SJCRH30 (cell line): ENCODE measurements at places on chromosomes 11 and 22. TPM values are rescaled to one million over a fixed set of nuclear protein-coding genes. Genes with fewer than 3 reads are reported as not detected.

Gene BARX2
- total RNA-seq = 0.06 and 0.18 TPM in 2 replicates

Gene F2
- total RNA-seq = 0.06 and 0.15 TPM in 2 replicates

- no peak within 1 kb of the TSS for H3K27ac ChIP-seq
- peak; percentile 13 for DNase-seq
- H3K27me3 ChIP-seq = no peaks in the 10 kb centered on the region
- peaks cover 9% of the 10 kb centered on the region for H3K4me1 ChIP-seq
- no peak within 1 kb of the TSS for H3K4me3 ChIP-seq
- H3K36me3 ChIP-seq = no peaks in the 10 kb centered on the region
These were observed at the start of gene SLC43A3 for GRCh38 chr11:57426929-57427726. Gene SLC43A3, minus strand, starts transcription at chr11:57427121. Its CDS starts 949 bp downstream, at chr11:57426172.

Gene HINFP
- total RNA-seq = 14.4 and 15.2 TPM in 2 replicates

DNA sequence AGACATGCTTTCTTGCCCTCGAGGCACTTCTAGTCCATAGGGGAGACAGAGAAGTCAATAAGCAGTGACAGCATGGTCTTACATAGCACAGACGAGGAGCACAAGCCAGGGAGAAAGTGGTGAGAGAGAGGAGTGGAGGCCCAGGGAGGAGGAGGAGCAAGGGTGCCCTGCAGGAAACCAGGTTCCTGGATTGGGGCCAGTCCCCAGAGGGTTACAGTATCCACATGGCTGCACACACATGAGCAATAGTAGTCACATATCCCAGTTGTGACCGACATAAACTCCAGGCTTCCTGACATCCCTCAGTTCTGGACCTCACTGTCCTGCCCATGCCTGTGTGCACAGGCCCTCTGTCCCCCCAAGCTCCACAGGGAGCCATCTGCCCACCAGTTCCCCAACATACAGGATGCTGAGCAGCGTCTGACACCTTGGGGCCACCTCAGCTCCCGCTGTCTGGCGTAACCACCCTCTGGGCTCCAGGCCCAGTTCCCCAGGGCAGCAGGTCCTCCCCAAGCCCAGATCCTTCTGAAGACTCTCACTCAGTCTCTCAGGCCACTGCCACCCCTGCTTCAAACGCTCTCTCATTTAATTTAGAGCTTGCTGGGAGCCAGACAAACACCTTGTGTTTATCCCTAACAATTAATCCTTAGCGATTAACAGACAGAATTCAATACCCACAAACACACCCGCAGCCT, 53.7 kb downstream of the DSCAML1 start:
- H3K27ac ChIP-seq = no peak overlapping the region
- no peaks in the 10 kb centered on the region for H3K4me1 ChIP-seq
- no peaks in the 10 kb centered on the region for H3K27me3 ChIP-seq
- DNase-seq = no peak
- H3K36me3 ChIP-seq = no peaks in the 10 kb centered on the region

- H3K4me3 ChIP-seq = no peak overlapping the region
- DNase-seq = no peak
- H3K27ac ChIP-seq = no peak overlapping the region
- no peaks in the 10 kb centered on the region for H3K27me3 ChIP-seq
These were observed 28.7 kb downstream of the AMOTL1 start for GRCh38 chr11:94796863-94797262.

Gene CHST1
- not detected in 2 replicates for total RNA-seq

DNA sequence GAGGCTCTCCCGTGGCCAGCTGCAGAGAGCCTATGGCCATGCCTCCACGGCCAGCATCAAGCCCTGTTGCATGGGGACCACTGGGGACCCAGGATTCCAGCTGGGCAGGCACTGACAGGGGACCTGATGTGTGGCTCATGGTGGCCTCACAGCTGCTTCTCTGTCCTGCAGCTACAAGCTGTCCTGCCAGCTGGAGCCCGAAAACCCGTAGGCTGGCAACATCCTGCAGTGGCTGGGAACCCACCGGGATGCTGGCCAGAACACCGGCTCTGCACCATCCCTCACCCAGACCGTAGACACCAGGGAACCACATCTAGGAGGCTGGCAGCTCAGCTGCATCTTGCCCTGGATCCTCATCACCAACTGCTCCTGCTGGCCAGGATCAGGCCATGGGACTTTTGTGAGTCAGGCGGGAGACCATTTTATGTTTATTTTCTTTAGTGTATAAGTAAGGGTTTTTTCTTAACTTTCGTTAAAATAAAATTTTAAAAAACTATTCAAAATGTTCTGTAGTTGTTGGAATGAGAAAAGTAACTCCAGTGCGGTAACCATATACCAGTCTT, 7.9 kb downstream of the RGL4 start:
- H3K27ac ChIP-seq = no peak overlapping the region
- peaks cover 14% of the 10 kb centered on the region for H3K36me3 ChIP-seq
- no peak overlapping the region for H3K4me3 ChIP-seq
- no peaks in the 10 kb centered on the region for H3K4me1 ChIP-seq
- no peak for DNase-seq

Gene BEST1
- 0.05 and 0.26 TPM in 2 replicates for total RNA-seq

DNA sequence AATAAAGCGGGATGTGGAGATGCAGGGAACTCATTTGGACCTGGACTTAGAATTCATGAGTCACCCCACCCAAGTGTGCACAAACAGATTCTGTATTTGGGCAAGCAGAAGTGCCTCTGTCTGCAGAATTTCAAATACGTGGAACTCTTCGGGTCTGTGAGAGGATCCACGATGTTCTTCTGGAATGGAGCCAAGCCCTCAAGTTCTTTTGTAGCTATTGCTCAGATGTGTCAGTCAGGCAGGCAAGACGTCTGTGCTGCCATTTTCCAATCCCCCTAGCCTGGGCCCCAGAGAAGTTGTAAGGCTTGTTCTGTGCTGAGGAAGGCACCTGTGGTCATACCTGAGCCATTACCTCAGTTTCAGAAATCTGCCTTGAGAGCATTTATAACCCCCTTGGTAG, 132.8 kb upstream of the RASSF10 start:
- H3K36me3 ChIP-seq = peaks cover 11% of the 10 kb centered on the region
- H3K4me1 ChIP-seq = no peaks in the 10 kb centered on the region
- no peak overlapping the region for H3K4me3 ChIP-seq
- H3K27me3 ChIP-seq = no peaks in the 10 kb centered on the region

Gene MMP8
- total RNA-seq = not detected in 2 replicates
